ENCODE measurements at places on chromosomes 11 and 22. TPM values are rescaled to one million over a fixed set of nuclear protein-coding genes. Genes with fewer than 3 reads are reported as not detected.

DNA sequence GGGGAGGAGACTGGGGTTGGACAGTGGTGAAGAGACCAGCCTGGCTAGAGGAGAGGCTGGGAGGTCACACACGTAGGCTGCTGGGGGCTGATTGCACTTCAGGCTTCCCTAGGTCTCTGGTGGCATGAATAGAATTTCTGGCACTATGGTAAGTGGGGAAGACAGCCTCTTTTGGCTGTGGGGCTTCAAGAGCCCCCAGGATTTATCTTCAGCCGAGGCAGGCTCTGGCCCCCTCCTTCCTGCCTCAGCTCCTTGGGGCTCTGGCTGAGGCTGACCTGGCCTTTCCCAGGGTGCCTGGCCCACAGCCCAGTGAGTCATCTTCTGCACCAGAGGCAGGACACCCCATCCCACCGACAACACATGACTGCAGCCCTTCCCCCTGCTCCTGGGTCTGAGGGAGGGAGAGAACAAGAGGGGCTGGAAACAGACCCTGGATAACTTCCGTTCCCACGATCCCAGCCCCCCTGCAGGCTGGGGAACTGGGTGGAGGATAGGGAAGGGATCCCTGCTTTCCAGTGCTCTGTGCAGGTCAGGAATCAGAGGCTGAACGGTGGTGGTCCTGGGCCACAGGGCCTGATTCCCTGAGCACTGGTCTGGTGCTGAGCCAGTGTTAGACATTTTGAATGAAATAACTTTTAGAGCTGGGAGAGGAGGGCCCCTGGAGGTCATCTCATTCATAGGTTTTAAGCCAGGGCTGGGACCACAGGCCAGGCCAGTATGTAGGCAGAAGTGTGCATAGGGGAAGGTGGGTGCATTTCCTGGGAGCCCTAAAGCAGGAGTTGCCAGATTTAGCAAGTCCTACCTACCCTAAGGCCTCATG, 26.5 kb downstream of the ARHGEF17 start:
- H3K4me3 ChIP-seq: no peak overlapping the region
- no peaks in the 10 kb centered on the region for H3K36me3 ChIP-seq
- no peak overlapping the region for H3K27ac ChIP-seq
- DNase-seq: no peak
- no peaks in the 10 kb centered on the region for H3K4me1 ChIP-seq

DNA sequence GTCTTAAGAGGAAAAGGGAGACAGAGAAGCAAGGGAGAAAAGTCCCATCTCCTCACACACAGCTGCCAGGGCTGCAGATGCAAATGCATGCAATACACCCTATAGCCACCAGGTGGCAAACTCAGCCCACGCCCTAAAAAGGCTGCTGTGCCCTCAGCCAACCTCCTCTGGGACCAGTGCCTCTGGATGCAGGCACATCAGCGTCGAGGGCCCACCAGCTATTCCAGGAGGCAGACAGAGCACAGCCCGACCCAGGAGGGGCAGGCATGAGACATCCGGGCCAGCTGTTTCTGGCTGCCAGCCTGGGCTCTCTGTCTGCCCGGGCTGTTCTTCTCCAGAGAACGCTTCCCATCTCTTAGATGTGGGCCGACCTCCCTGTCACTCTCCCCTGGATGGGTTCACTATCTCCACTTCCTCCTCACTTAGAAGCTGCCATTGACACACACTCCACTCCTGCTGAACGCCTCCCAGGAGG, 39.7 kb downstream of the TPBGL start:
- H3K4me3 ChIP-seq: no peak overlapping the region
- H3K4me1 ChIP-seq: peaks cover 33% of the 10 kb centered on the region
- no peaks in the 10 kb centered on the region for H3K27me3 ChIP-seq
- no peak overlapping the region for H3K27ac ChIP-seq

GRCh38 chr11:61526956-61527731, 18.6 kb downstream of the LRRC10B start:
- no peak for DNase-seq
- H3K4me3 ChIP-seq: no peak overlapping the region
- H3K4me1 ChIP-seq: no peaks in the 10 kb centered on the region
- no peaks in the 10 kb centered on the region for H3K27me3 ChIP-seq

- DNase-seq: no peak
- H3K27me3 ChIP-seq: no peaks in the 10 kb centered on the region
- no peaks in the 10 kb centered on the region for H3K36me3 ChIP-seq
- no peaks in the 10 kb centered on the region for H3K4me1 ChIP-seq
- no peak overlapping the region for H3K4me3 ChIP-seq
- H3K27ac ChIP-seq: no peak overlapping the region
Observed at GRCh38 chr11:93577286-93577685, 34.1 kb upstream of the SMCO4 start.

DNA sequence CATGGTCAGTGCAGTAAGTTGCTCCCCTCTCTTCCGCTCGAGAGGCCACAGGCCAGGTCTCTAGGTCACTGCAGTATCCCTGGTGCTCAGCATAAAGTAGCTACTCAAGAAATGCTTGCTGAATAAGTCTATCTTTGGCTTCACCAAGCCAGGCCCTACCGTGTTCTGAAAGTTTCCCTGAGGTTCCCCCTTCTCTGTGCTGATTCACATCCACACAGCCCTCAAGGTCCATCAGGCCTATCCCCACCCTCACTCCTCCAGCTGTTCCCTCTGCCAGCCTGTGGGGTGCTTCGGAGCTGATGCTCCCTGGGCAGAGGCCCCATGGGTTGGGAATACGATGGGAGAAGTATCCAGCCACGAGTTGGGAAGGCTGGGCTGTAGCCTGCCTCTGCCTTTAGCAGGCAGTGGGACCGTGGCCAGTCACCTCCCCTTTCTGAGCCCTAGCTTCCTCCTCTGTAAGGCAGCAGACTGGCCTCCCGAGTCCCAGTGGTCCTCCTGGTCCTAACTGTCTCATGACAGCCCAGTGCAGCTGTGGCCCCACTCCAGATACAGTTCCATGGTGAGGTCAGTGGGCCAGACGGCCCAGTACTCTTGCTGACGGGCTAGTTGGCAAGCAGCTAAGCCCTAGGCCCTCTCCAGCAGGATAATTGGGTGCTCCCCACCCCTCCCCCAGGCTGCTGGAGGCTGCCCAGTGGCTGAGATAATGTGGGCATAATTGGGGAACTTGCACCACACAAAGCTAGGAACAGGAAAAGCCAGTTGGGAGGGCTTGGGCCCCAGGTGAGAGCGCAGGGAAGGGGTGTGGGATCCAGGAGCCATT, 48.2 kb downstream of the NECTIN1 start:
- no peaks in the 10 kb centered on the region for H3K4me1 ChIP-seq
- H3K36me3 ChIP-seq: no peaks in the 10 kb centered on the region
- H3K4me3 ChIP-seq: no peak overlapping the region

GRCh38 chr11:80842246-80842645, 1401.4 kb upstream of the TENM4 start:
- DNase-seq: no peak
- no peak overlapping the region for H3K27ac ChIP-seq
- H3K4me3 ChIP-seq: no peak overlapping the region
- no peaks in the 10 kb centered on the region for H3K36me3 ChIP-seq
- H3K27me3 ChIP-seq: no peaks in the 10 kb centered on the region

DNA sequence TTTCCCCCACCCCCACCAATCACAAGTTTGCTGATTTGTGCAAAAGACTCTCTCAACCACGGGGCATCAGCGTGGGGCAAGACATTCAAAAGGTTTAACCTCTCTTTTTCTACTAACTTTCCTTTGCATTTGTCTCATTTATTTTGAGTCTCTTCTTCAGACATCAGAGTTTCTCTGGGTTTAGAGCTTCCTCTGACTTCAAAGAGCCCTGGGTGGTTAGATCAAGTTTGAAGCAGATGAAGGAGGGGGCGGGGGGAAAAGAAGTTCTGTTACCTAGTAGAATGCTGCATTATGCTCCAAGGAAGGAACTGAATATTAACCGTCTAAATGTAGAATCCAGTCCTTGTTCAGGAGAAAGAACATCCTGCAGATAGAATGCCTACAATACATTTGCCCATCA, 24.5 kb downstream of the GAS2 start:
- no peaks in the 10 kb centered on the region for H3K4me1 ChIP-seq
- no peaks in the 10 kb centered on the region for H3K27me3 ChIP-seq
- no peaks in the 10 kb centered on the region for H3K36me3 ChIP-seq
- no peak overlapping the region for H3K27ac ChIP-seq

GRCh38 chr11:2669634-2670469, 29.9 kb downstream of the KCNQ1OT1 start:
- no peaks in the 10 kb centered on the region for H3K36me3 ChIP-seq
- H3K27ac ChIP-seq: no peak overlapping the region
- no peak for DNase-seq
- no peak overlapping the region for H3K4me3 ChIP-seq
- H3K27me3 ChIP-seq: no peaks in the 10 kb centered on the region

- no peaks in the 10 kb centered on the region for H3K36me3 ChIP-seq
- H3K4me1 ChIP-seq: no peaks in the 10 kb centered on the region
- no peak overlapping the region for H3K27ac ChIP-seq
- no peaks in the 10 kb centered on the region for H3K27me3 ChIP-seq
Observed at GRCh38 chr22:33271390-33272161, 213.4 kb upstream of the SYN3 start.

DNA sequence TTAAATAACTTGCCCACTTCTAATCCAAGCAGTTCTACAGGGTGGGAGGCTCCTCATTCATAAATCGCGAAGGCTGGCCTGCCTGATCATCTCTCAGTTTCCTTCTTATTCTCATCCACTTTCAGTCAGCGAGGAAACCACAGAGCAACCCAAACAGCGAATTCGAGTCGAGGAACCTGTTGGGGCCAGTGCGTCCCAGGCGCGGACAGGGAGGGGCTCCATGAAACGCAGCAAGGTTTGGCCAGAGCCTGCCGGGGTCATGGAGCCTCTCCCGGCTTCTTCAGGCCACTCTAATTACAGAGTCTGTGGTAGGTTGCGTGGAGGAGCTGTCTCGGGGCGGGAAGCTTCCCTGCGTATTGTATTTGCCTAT, 741 bp upstream of the NAV2 start:
- H3K27me3 ChIP-seq: peaks cover 15% of the 10 kb centered on the region
- no peak for DNase-seq
- H3K36me3 ChIP-seq: no peaks in the 10 kb centered on the region
- peak overlapping the region; percentile 55 for H3K27ac ChIP-seq

- no peaks in the 10 kb centered on the region for H3K27me3 ChIP-seq
- H3K4me1 ChIP-seq: peaks cover 65% of the 10 kb centered on the region
- peak; percentile 76 for DNase-seq
- H3K4me3 ChIP-seq: peak overlapping the region; percentile 66
- peak overlapping the region; percentile 96 for H3K27ac ChIP-seq
Observed at GRCh38 chr22:50530877-50531545, 1.2 kb upstream of the TYMP start.

DNA sequence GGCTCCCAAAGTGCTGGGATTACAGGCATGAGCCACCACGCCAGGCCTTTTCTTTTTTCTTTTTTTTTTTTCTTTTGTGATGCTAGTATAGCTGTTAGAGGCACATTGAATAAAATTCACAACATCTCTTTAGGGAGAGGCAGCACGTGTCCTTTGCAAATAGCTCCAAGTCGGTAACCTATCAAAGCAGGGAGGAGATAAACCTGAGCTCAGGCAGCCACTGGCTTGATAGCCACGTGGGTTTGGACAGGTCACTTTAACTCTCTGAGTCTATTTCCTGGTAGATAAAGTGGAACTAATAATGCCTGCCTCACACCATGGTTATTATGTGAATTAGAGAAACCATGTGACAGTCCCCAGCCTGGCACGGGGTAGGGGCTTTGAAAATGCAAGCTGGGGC, 43.1 kb upstream of the ATXN10 start:
- no peak overlapping the region for H3K4me3 ChIP-seq
- no peaks in the 10 kb centered on the region for H3K27me3 ChIP-seq
- H3K4me1 ChIP-seq: no peaks in the 10 kb centered on the region
- DNase-seq: no peak
- H3K27ac ChIP-seq: no peak overlapping the region

- H3K27ac ChIP-seq: no peak overlapping the region
- no peaks in the 10 kb centered on the region for H3K27me3 ChIP-seq
- no peak for DNase-seq
- no peaks in the 10 kb centered on the region for H3K4me1 ChIP-seq
- H3K36me3 ChIP-seq: no peaks in the 10 kb centered on the region
- no peak overlapping the region for H3K4me3 ChIP-seq
Observed at GRCh38 chr11:78607696-78608095, 33.0 kb upstream of the NARS2 start.

DNA sequence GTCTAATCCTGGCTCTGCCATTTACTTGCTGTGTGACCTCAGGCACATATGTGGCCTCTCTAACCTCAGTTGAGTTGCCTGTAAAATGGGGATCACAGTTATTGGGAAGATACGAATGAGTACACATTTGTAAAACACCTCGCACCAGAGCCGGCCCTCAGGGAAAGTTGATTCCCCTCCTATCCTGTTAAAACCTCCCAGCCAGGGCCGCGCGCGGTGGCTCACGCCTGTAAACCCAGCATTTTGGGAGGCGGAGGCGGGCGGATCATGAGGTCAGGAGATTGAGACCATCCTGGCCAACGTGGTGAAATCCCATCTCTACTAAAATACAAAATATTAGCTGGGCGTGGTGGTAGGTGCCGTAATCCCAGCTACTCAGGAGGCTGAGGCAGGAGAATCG, 7.8 kb upstream of the MYBPC3 start:
- no peak overlapping the region for H3K27ac ChIP-seq
- no peaks in the 10 kb centered on the region for H3K27me3 ChIP-seq
- H3K36me3 ChIP-seq: no peaks in the 10 kb centered on the region
- no peak for DNase-seq
- no peak overlapping the region for H3K4me3 ChIP-seq

DNA sequence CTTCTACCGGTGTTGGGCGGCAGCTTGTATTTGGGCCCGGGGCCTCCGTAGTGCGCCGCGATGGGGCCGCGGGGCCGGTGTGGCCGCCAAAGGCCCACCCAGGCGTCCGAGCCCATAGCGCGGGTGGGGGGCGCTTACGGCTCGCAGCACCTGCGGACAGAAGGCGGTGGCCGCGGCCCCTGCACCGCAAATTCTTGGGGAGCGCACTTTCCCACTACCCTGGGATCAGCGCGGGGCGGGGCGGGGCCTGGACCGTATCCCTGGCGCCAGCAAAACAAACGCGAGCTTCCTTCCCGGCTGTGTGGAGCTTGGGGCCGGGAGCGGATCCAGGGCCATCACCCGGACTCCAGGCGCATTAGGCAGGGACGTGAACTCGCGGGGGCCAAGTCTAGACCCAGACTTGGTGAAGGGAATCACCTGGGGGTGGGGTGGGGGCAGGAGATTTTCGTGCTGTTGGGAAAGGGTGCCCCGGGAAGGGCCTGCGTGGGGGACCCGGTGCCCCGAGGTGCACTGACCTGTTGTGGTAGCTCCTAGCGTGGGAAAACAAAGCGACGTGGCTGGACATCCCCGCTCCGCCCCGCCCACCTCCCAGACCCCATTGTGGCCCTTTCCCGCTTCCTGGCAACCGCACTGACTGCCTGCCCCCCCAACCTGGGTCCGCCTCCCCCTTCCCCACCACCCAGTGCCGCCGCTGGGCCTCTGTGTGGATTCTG, 2.3 kb upstream of the TYMP start:
- H3K36me3 ChIP-seq: no peaks in the 10 kb centered on the region
- H3K27me3 ChIP-seq: no peaks in the 10 kb centered on the region
- H3K27ac ChIP-seq: peak overlapping the region; percentile 96
- H3K4me1 ChIP-seq: peaks cover 56% of the 10 kb centered on the region
- DNase-seq: no peak
- H3K4me3 ChIP-seq: no peak overlapping the region

Gene NRIP3
- 3.4 TPM for total RNA-seq

Gene APOL4
- total RNA-seq: not detected

Gene F2
- not detected for total RNA-seq

Gene DDI1
- total RNA-seq: not detected

Gene DNAJB7
- total RNA-seq: not detected

Gene SPDYC
- not detected for total RNA-seq

Gene DERL3
- 1.0 TPM for total RNA-seq

Gene DDTL
- 4.4 TPM for total RNA-seq
